Stimulated activated CD8-positive, alpha-beta memory T cell treated with anti-CD3 and anti-CD28 coated beads, Interleukin-2, amount 100 ng/mL, for 1 hour (primary cell): ENCODE measurements at places on chromosomes 2 and 18.

GRCh38 chr2:197852108-197852507, 47.7 kb downstream of the PLCL1 start:
- DNase-seq = no peak

- DNase-seq = no peak
These were observed 34.2 kb upstream of the REV1 start for GRCh38 chr2:99524056-99524455.

DNA sequence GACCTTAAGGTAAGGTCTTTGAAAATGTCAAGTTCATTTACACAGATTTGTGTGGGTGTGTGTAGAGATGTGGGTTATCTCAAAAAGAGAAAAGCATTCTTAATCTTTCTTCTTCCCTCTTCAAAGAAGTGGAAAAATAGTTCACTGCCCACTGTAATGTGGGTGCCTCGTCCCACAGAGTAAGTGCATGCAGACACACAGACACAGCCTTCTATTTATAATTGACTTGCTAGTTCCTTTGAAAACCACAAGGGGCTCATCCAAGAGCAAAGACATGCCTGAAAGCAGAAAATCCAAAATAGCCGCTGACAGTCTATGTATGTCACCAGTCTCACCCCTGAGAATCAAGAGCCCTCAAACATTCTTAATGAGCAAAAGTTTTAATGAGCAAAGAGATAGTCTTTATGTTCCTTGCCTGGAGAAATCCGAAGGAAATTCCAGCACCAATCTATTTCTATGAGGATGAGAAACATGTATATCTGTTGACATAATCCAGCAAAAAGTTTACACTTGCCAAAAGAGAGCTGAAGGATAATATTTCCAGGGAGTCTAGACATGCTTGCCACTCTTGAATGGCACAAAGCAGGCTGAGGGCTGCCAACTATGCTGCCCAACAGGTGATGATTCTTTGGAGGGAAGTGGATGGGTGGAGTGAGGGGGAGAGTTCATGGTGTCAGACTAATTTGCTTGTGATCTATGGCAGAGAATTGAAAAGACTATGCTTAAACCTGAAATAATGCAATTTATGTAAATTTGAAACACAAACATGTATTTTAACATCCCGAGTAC, 93.9 kb downstream of the ACVR1 start:
- no peak for DNase-seq

- DNase-seq = no peak
These were observed 35.4 kb upstream of the DARS1 start for GRCh38 chr2:136020831-136021230.

DNA sequence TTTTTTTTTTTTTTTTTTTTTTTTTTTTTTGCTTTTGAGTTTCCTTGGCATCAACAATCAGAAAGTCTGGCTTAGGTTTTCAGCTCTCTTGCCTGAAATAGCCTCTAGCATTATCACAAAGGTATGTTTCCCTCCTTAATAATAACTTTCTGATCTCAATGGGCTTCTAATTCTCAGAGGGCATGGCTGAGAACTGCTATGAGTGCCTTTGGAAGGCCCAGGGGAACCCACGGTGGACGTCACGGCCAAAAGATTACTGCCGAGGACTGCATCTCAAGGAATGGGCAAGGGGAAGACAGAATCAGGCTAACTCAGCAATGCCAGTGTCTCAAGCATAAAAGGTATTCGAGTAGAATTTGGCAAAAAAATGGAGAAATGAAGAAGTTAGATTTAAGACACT, 73.2 kb upstream of the SLC14A2 start:
- no peak for DNase-seq

- no peak for DNase-seq
These were observed 50.9 kb downstream of the GALR1 start for GRCh38 chr18:77300579-77300978.

DNA sequence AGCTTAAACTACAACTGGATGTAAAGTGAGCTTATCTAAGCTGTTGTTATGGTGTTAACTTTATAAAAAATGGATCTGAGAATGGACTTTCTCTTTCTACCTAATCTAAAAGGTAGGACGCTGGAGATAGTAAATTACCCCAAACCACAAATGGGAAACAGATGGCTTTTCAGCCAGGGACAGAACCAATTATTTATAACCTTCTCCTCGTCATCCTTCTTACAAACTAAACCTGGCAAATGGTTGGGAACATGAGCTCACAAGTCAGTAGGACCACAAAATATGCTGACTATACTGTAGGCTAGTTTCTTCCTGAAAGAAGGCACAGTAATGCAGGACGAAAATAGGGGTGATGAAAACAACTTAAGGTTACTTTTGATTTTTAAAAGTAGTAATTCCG, 32.7 kb upstream of the ZDBF2 start:
- DNase-seq = no peak

DNA sequence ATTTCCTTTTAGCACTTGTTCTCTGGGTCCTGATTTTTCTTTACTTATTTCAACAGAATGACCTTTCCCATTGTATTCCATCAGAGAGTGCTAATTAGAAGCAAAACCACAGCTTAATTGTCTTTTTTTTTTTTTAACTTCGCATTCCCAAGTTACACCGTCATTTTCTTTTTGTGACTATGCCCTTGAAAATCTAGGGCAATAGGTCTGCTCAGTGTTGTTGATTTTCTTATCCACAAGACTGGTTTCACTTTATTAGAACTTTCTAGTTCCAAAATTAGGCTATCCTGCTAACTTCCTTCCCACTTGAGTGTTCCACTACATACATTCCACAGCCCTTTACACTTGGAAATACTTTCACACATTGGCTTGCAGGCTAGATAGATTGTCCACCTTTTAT, 18.7 kb upstream of the ADAM17 start:
- no peak for DNase-seq

DNA sequence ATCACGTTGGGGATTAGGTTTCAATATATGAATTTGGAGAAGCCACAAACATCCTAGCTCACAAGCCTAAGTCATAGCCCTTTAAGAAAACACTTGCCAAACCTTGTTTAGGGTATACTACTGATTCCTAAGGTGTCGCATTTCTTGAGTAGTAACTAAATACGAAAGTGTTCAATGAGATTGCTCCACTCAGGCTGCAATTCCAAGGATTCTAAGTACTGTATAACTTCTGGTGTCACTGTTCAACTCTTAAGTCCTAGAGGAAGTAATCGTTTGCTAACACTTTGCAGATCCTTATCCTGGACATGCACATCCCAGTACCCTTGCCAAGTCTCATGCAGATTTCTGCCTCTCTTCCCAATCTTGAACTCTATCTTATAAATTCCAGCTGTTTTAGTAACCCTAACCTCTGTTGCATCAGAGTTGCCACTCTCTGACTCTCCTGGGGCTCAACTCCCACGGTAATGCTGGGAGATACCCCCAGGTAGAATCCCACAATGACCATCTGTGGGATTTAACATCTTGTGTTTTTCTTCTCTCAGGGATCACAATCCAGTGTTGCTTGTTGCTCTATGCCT, 122.4 kb downstream of the HIBCH start:
- DNase-seq = no peak

GRCh38 chr2:161118722-161119121, 41.5 kb upstream of the TANK start:
- no peak for DNase-seq

DNA sequence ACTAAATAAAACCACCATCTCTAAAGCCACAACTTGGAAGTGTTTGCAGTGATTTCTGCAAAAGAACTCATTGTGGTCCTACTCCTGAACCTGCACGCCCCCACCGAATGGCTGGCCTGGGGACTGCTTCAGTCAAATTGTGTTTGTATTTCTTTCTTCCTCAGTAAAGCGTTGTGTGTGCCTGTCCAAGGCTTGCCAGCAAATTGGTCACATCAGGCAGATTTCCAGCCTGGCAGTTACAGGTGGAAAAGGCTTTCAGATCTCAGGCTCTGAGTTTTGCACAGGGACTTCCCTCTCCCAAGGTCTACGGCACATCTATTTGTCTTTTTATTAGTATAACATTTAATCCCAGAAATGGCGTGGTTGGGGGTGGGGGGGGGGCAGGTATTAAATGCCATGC, 54.0 kb upstream of the NOSTRIN start:
- DNase-seq = no peak

- DNase-seq = no peak
These were observed 224.4 kb upstream of the COPS8 start for GRCh38 chr2:236861196-236861875.

DNA sequence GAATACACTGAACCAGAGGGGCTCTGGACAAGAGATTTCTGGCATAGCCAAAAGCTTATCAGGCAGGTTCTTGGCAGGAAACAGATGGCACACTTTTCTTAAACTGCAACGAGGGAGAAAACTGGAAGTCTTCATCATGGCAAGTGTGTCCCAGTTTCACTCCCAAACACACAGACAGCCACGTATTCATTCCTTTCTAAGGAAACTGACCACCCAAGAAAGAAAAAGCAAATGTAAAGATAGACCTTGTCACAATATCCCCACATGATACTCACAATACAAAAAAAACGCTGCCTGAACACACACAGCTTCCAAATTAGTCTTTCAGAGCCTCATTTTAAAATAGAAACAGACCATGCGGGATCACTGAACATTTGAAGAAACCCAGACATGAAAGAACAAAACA, 40.6 kb upstream of the RTTN start:
- DNase-seq = no peak

GRCh38 chr18:58511897-58512581, 116.9 kb downstream of the ALPK2 start:
- DNase-seq = no peak

DNA sequence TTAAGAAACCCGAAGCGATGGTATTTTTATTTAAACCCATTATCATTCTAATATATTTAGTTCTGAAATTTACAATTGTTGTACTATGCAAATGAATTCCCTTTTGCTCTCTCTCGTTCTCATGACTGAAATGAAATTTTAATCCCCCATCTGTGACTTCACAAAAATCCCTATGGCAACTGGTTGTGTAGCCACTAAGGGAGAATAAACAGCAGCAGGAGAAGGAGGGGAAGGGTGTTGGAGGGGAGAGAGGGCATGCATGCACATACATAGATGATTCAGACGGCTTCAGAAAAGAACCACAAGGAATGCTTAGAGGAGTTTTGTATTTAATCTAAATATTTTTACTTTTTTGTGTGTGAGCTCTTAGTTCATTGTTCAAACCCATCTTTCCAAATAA, 36.8 kb downstream of the CPS1 start:
- no peak for DNase-seq

- no peak for DNase-seq
These were observed 256.2 kb downstream of the PIEZO2 start for GRCh38 chr18:10893196-10893595.

DNA sequence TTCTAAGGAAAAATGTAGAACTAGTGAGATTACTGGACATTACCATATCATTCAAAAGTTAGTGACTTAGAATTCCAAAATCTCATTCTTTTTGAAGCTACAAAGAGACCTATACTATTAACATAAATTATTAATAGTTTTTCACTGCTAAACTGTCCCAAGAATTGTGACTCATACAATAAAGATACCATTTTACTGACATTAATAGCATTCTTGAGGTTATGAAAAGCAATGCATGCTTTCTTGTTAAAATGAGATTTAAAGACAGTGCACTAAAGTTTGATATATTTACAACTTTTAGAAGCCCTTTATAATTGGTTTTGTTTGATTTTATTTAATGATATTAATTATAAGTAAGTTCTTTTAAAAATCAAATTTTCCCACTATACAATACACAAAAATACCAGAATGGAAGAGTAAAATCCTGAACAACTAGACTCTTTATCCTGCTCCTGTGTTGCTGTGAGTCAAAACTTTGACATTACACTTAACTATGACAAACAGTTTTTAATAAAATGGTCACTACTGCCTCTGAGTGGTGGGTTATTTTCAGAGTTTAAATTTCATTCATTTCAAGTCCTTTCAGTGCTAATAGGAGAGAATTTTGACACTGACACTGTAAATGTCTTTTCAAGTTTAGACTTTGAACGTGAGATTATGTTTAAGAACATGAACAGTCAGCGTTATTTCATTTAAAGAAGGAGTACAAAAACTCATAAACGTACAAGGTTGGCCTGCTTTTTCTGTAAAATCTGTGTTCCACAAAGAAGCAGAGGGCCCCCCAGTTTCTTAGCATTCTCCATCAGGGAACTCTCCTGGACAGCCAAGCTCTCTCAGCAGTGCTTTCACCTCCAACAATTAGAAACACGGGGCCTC, 54.5 kb downstream of the FAM124B start:
- DNase-seq = no peak

DNA sequence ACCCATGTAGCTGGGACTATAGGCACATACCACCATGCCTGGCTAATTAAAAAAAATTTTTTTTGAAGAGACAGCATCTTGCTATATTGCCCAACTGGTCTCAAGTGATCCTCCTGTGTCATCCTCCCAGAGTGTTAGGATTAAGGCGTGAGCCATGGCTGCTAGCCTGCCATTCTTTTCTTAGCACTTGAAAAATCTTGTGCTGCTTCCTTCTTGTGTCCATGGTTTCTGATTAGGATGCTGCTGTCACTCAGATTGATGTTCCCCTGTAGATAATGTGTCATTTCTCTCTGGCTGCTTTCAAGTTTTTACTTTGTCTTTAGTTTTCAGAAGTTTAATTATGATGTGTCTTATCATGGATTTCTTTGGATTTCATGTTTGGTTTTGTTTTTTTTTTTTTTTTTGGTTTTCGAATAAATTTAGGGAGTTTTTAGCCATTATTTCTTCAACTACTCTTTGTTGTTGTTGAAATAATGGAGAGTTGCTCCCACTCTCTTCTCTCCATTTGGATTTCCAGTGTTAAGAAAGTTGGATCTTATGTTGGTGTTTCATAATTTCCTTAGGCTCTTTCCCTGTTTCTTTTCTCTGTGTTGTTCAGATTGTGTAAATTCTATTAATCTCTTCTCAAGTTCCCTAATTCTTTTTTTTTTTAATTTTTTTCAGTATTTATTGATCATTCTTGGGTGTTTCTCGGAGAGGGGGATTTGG, 2.5 kb downstream of the ATP9B start:
- no peak for DNase-seq

DNA sequence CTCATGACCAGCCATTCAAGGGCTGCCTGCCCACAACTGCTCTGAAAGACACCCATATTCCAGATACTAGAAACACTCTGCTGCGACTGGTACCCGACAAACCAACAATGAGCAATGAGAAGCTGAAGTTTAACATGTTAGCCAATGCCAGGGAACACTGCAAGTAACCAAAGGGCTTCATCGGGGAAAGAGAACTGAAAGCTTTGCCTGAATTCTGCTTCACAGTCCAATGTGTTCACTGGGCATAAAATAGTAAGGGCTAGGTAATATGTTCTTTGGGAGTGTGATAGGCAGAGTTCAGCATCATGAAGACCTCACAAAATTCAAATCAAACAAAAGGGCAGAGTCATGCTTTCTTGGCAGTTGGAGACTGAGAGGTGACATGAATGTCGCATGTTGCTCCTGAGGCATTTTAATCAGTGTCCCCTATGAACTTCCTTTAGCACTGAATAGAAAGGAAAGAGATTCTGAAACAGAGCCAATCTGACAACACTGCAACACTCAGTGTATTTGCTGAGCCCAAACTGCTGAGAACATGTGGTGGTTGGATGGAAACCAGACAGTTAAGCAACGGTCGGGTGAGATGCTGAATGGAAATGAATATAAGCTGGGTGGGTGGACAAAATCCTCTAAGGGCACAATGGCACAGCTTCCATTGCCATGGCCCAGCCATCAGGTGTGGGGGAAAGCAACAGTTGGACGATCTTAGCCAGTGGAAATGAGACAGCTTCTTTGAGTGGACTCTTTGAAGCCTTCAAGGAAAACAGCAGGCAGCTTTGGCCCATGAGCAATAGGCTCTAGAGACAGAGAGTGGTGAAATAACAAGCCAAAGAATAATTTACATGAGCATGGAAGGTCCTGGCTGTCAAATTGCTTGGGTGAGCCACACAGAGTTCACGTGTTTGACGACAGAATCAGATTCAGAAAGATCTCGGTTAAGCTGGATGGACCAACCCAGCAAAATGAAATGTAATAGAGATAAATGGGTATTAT, 277.5 kb downstream of the AFF3 start:
- DNase-seq = no peak

GRCh38 chr2:22991844-22992243, 393.1 kb upstream of the KLHL29 start:
- DNase-seq = no peak
